ENCODE measurements at places on chromosomes 12 and 14.

DNA sequence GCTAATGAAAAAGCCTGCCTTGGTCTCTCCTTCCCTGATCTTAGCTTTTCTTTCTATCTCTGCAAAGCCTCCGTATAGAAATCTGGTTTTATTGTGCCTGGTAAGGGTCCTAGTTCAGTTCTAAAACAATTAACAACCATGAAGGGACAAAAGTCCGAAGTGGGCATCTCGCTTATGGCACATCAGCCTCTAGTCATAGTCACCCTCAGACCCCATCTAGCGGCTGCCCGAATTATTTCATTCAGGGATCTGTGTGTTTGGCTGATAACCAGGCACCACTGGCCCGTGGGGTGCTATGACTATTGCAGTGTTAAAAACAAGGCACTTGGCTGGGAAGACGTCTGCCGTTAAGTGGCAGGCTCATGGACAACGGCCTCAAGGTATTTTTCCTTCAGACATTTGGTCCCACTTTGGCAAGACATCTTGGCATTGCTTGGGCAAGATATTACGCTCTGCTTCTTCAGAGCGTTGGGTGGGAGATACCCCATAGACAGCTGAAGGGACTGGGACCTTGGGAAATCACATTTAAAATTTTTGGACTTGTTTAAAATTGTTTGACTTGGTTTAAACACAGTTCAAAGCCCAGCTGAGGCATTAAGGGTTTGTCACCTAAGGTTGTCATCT is 87.1 kb downstream of the SINHCAF start:
- DNase-seq: peak; percentile 72

DNA sequence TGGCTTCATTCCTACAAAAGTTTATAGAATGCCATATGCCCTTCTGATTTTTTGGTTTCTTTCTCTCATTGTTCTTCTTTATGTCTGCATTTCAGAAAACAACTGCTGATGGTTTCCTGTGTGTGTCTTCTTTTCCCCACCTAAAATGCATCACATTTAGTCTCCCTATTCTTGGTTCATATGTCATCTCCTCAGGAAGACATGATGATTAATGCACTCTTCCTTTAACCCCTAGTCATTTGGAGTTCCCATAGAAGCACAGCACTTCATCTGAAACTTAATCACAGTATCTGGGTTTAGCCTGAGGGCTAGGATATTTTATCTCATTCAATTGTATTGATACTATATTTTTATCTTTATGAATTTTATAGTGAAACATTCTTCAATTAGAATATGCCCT is 21.5 kb downstream of the GNPNAT1 start:
- peak; percentile 29 for DNase-seq

GRCh38 chr12:84641940-84642545 is 270.6 kb downstream of the SLC6A15 start:
- DNase-seq: no peak

GRCh38 chr12:44655846-44656245 is 220.3 kb downstream of the NELL2 start:
- DNase-seq: no peak

DNA sequence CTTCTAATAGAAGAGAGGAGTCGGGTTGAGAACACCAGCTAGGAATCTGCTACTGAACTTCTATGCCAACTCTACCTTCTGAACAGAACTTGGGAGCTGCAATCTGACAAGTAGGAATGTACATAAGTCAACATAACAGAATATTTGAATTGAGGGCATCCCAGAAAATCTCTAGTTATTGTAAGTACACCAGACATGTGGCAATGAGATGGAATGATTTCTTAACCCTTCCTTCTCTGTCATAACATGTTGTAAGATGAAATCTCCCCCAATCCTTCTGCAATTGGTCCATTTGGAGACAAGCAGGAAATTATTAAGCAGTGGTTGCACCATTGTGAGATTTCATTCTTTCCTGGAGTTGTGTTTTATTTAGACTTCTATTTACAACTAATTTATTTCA is 68.7 kb upstream of the TMPO start:
- no peak for DNase-seq

GRCh38 chr12:26162905-26163304 is 32.5 kb upstream of the SSPN start:
- no peak for DNase-seq

DNA sequence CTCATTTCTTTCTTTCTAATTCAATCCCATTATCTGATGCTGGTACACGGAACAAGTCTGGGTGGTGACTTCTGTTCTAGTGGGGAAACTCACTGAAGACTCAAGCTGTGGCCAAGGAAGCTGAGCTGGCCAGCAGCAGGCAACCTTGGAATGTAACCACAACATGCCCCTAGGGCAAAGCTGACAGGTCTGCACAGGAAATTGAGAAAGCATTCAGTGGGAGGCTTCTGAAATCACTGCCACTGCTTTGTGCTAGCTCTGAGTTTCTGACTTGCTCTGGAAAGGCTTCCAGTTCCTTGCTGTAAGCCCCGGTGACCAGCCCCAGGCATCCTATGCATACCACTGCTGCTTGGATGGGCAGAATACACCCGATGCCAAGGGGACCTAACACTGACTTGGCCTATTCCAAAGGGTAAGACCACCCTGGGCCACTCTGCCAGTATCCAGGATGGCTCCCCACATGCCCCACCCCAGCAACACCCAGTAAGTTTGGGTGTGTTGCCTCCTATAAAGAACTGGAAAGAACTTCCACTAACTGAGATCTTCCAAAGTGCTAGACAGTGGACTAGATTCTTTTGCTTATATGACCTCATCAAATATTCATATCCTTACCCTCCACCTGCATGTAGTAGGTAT is 84.5 kb upstream of the CDKN3 start:
- no peak for DNase-seq

- DNase-seq: no peak
Measured at GRCh38 chr14:85535321-85535720, 5.4 kb downstream of the FLRT2 start.

- DNase-seq: no peak
Measured at GRCh38 chr12:103441437-103442181, 54.2 kb downstream of the C12orf42 start.

DNA sequence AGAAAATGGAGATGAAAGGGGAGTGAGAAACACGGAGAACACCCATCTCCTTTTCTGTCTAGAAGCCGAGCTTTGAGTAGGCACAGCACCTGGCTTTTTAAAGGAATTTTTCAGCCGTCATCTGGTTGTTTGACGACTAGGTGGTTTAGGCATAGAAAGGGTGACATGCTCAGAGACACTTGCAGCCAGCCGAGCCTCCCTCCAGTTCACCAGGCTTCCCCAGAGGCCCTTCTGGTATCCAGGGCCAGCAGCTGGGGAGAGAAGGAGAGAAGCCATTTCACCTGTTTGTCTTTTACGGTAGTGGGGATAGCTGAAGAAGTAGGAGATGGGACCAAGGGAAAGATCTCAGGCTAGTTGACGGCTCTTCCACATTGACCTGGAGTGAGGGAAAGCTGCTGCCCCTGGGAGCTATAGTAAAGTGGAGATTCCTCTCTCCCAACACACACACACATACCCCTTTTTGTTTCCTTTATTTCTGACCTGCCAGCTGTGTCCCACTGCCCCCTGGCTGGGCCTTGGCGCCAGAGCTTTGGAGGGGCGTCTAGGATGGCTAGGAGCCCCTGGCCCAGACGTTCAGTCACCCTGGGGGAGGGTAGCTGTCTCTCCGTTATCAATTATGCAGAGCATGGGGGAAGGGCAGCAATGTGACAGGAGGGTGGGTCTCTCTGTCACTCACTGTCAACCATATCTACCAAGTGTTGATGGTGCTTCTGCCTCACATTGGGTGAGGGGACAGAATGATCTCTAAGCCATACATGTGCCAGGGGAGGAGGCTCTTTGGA is 5.5 kb downstream of the MAP3K12 start:
- no peak for DNase-seq

- peak; percentile 32 for DNase-seq
Measured at GRCh38 chr12:108193917-108194316, 64.8 kb downstream of the WSCD2 start.

DNA sequence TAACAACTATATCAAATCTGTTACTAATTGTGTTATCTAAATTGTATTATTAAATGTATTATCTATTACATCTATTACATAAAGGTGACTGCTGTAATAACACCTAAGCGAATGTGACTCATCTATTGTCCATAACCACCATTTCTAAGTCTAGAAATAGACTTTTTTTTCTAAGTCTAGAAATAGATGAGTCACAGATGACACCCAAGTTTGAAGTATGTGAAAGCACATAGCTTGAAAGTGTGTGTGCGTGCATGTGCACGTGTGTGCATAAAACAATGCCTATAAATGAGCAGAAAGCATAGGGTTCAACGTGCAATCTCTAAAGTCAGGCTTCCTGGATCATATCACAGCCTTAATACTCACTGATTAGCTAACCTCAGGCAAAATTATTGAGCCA is 451.3 kb upstream of the USP15 start:
- DNase-seq: peak; percentile 15

DNA sequence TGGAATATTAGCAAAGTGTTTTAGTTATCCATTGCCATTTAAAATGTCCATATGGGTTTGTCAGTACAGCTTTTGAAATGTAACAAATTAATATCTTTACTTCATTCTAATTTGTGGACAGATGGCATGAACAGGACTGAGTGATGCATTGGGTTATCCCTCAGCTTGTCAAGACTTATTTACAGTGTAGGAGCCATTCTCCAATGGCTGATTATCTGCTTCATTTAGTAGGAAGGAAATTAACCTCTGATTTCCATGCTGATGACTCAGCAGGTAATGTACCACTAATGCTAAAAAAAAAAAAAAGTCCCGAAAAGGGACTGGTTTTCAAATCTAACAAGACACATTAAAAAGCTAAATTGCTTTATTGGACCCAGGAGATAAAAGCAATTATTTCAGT is 1149.0 kb upstream of the USP15 start:
- DNase-seq: no peak

DNA sequence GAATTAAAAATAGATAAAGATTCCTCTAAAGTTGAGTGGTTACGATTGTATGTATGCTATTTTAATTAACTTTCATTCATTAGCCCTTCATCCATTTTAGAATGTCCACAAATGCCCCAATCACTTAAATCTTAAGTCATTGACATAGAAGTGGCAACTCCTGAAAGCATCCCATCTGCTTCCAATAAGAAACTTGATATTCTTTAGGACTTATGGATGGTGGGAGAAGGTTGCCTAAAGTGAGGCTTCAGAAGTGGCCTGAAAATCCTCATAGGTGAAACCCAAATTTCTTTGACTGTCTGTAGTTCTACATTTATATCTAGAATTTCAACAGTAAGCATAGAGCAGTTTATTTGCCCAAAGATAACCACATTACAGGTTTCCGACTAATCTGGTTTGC is 161.7 kb upstream of the HMGA2 start:
- no peak for DNase-seq

- no peak for DNase-seq
Measured at GRCh38 chr12:74624201-74624600, 86.6 kb downstream of the ATXN7L3B start.

DNA sequence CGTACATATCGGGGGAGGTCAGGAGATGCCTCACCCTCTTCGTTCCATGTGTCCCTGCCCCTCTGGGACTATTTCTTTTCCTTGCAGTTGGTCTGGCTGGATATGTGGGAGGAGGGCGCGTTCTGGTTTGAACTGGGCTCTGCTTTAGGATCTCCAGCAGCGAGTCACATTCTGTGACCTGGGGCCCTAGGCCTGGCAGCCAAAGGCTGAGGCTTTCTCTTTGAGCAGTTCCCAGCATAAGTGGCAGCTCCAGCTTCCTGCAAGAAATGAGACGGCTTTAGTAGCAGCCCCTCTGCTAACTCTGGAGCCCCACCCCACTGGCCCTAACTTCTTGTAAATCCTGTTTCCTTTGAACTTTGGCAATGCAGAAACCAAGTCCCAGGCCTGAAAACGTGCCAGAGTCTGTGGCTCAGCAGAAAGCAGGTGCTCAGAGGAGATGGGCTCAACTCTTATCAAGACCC is 274.8 kb downstream of the DPF3 start:
- DNase-seq: no peak

- no peak for DNase-seq
Measured at GRCh38 chr12:517538-517937, 57.8 kb downstream of the B4GALNT3 start.

DNA sequence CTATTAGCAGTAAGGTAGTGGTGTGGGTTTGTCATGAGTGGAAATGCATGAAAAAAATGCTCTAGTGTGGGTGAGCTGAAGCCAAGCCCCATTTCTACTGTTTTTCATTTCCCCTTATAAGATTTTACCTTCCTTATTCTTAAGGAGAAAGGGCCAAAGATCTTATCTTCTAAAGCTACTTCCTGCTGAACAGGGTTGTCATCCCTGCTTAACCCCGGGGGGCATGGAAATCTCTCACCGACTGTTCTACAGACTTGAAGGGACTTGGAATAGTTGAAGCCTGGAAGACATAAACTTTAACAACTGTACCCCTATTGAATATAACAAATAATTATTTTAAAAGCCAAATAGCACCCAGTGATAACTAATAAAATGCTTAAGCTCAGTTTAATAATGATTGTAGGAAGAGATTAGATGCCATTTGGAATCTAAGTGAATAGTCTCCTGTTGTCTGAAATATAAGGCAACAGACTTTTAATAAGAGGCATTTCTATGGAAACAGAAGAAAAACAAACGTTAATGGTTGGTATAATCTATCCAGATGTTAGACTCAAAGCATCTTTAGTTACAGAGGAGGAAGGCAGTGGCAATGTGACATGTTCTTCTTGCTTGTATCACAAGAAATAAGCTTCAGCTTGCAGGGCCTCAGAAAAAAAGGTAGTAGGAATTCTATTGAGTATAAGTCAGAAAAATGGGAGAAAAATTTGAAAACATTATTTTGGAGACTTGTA is 1.8 kb upstream of the GMFB start:
- DNase-seq: no peak

DNA sequence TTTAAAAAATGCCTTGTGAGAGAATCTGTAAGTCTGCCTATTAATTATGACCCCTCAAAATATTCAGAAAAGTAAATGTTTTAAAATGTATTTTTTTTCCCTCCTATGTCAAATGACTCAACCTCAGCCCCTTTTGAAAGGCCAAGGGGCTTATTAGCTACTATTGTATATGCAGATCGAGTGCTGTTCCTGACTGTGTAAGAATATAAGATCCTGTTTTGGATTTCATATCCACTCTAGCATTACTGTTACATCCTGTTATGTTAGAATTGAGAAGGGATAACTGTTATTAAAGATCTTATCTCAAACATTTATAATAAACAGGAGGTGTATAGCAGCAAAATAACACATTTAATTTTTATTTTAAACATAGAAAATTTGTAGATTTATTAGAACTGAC is 46.6 kb upstream of the TPH2 start:
- no peak for DNase-seq

DNA sequence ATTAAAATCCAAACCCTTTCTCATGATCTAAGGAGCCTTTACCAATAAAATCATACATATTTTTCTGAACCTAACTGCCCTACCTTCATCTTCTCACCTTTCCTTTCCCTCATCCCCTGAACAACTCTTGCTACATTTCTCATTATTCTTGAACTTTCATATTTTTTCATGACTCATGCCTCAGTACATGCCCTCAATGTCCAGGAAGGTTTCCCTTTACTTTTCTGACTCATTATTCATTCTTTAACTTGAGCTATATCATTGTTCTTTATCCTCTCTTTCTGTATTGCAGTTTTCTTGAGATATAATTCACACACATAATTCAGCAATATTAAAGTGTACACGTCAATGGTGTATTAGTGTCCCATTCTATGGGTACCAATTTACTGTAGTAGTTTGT is 231.0 kb downstream of the ALG10B start:
- DNase-seq: no peak

- DNase-seq: peak; percentile 73
Measured at GRCh38 chr12:4272424-4273272, 914 bp upstream of the CCND2 start.

GRCh38 chr12:28552251-28552970 is 362.2 kb downstream of the CCDC91 start:
- DNase-seq: no peak

All from RKO (cell line).